ENCODE measurements at places on chromosomes 13 and 19.

DNA sequence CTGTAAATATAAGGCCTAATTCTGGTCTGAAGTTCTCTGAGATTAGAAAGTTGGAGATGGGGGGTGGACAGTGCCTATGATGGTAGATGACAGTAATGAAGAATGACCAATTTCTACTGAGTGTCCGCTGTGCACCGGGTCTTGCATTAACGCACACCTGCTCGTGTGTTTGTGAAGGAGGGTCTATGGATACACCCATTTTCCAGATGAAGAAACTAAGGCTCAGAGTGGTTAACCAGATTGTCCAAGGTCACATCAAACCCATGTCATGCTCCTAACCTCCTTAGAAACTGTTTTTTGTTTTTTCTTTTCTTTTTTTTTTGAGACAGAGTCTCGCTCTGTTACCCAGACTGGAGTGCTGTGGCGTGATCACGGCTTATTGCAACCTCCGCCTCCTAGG, 13.7 kb downstream of the AXL start:
- DNase-seq: no peak

DNA sequence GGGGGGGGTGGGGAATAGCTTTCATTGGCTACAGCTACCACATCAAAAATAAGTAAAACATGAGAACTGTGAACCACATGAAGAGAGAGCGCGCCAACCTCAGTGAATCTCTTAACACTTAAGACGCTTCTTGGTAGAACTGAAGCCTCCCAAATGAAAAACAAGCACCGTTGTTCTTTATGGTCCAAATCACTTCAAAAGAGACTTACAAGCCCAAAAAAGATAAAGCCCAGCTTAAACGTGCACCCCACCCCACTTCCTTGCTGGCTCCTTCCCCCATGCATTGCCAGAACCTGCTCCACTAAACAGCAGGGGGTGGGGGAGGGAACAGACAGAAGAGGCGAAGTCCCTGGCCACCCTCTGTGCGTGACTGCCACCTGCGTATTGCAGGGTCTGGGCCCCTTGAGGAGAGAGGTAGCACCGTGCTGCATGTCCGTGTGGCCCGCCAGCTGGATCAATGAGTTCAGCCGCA, 479.1 kb downstream of the FOXO1 start:
- no peak for DNase-seq

DNA sequence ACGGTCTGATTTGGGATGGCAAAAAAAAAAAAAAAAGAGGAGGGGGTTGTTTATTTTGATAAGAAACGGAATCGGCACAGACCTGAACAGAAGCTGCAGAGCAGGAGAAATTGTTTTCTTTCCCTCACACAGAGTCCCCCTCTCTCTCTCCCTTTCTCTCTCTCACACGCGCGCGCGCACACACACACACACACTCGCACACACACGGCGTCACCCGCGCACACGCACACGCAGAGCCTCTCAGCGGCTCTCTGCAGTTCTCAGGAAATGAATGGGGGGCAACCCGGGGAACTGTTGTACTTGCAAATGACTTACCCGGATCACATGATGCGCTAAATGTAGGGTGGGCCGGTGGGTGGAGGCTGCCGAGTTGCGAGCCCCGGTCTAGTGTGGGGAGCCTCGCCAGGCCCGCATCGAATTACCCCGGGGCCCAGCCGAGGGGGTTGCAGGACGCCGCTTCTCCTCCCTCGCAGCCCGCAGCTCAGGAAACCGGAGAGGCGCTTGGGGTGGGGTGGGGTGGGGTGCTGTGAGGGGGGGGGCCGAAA, 475 bp downstream of the KLF12 start:
- DNase-seq: no peak

DNA sequence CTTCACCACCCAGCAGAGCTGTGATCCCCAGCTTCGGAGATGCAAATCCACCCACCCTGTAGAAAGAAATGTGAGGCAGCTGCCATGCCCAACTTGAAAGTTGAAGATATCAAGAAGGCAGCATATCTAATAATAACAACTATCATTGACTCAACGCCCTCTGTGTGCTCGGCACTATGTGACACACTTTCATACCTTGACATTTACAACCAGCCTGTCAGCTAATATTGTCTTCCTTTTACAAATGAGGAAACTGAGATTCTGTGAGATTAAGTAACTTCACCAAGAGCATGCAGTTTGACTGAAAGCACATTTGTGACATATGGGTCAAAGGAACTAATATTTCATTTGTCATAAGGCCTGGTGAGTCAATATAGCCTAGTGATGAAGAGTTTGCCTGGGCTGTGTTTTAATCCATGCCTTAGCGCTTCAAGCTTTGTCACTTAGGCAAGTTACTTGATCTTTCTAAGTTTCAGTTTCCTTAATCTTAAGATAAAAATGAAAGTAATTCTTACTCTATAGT, 137.0 kb downstream of the FLT1 start:
- no peak for DNase-seq

- no peak for DNase-seq
These were observed 25.0 kb downstream of the SH3GL1 start for GRCh38 chr19:4375164-4376027.

- DNase-seq: peak; percentile 18
These were observed at the start of gene ZNF69 for GRCh38 chr19:11887611-11888531. TSS of gene ZNF69 (plus strand) at chr19:11887782. CDS start at chr19:11887924, 142 bp downstream.

- DNase-seq: no peak
These were observed 1.9 kb downstream of the PPP1R12C start for GRCh38 chr19:55115446-55116065.

GRCh38 chr13:111007209-111007608, 92.3 kb upstream of the ANKRD10 start:
- DNase-seq: no peak

DNA sequence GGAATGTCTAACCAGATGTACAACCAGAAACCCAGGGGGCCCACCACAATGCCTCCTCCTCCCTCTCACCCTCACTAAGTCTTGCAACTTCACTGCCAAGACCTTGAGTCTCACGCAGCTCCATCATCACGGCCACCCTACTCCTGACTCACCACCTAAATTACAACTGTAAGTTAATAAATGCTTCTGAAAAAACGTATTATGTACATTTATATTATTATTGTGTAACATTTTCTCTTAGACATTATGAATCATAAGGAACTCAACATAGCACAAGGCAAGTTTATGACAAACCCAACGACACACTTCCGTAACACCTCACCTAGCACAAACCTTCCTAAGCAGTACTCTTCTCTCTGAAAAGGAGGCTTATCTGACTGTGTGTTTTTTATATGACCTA, 20.7 kb downstream of the MIPEP start:
- no peak for DNase-seq

DNA sequence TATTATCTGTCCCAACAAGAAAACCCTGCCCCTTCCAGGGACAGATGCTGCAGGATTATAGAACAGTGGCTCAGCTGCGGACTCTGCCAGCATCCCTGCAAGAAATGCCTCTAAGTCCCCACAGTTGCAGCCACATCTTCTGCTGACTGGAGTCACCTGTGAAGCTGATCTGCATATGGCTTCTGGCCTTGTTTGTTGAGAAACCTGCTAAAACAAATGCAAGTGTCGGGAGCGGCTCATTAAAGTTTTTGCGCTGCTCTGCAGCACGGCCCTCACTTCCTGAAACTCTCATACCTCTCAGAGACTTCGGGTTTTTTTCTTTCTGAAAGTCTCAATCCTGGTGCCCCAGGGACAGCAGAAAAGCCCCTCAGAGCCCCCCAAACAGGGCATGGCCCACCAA, 725.0 kb downstream of the UQCRFS1 start:
- no peak for DNase-seq

- DNase-seq: no peak
These were observed 43.2 kb upstream of the TPM4 start for GRCh38 chr19:16033136-16033530.

DNA sequence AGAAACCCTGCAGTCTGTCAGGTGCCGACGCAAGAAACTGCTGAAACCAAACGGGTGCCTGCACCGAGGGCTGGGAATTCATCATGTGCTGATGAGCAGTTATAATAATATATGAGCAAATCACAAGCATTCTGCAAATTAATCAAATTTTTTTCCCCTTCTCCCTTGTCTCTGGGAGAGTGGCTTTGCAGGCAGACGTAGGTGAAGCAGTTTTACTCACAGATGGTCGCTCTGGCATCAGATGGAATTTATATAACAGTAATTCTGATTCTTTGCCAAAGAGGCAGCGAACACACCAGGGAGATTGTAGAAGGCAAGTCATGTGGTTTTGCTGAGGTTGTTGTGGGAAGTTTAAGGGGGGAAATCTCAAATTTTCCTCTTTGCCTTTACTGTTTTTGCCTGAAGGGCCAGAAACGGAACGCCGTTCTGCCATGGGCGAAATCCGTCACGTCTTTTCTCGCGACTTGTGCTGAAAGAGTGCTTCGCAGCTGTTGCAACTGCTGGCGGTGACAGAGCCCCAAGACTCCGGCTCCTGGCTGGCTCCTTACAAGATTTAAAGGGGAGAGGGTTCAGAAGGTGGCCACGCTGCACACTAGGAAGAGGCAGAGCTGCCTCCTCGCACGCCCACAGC, 320.1 kb downstream of the ZNF536 start:
- no peak for DNase-seq

DNA sequence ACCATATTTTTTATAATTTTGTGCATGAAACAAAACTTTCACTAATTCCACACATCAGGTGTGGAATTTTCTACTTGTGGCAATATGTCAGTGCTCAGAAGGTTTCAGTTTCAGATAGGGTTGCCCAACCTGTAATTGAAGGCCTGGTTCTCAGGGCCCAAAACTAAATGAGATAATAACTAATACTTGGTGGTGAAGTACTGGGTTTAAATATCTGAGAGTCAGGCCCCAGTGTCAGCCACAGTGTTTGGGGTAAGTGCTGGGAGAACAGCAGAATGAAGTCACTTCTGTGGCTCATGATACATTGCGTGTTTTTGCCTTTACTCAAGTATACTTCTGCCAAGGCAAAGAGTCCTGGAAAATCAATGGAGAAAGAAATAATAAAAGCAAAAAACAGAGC, 5.6 kb downstream of the SAFB start:
- DNase-seq: no peak

DNA sequence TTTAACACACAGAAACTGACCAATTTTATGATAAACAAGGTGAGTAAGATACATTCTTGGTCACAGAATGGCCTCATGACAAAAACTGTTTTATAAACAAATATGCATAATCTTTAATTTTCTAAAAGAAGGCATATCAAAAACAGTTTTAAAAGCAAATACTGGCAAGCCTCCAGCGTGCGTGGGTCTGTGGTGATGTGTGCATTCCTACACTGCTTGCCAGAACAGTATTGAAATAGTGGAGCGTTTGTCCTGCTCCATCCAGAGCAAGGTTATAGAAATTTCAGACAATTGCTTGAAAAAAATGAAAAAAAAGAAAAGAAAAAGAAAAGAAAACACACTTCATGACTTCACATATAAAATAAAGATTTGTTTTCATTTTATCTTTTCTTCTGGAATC, 140.9 kb downstream of the MZT1 start:
- no peak for DNase-seq

- no peak for DNase-seq
These were observed 3.9 kb upstream of the CEBPA start for GRCh38 chr19:33306191-33306590.

- DNase-seq: no peak
These were observed 134.4 kb downstream of the DNAJC15 start for GRCh38 chr13:43157796-43158195.

GRCh38 chr13:71291842-71292146, 575.2 kb downstream of the DACH1 start:
- DNase-seq: no peak

DNA sequence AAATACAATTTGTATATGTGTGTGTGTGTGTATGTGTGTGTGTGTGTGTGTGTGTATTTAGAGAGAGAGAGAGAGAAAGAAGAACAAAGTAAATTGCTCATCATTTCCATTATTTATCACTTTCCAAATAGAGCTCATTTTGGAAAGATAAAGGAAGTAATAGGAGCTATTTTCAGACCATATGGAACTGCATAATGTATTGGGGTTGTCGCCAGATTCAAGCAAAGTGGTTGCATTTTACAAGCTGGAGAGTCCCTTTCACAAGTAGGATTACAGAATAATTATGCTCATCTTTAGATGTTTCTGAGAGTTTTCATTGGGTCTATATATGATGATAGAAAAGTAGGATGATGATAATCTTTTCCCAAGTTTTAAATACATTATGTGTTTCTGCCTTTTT, 842.7 kb upstream of the SLC10A2 start:
- no peak for DNase-seq

DNA sequence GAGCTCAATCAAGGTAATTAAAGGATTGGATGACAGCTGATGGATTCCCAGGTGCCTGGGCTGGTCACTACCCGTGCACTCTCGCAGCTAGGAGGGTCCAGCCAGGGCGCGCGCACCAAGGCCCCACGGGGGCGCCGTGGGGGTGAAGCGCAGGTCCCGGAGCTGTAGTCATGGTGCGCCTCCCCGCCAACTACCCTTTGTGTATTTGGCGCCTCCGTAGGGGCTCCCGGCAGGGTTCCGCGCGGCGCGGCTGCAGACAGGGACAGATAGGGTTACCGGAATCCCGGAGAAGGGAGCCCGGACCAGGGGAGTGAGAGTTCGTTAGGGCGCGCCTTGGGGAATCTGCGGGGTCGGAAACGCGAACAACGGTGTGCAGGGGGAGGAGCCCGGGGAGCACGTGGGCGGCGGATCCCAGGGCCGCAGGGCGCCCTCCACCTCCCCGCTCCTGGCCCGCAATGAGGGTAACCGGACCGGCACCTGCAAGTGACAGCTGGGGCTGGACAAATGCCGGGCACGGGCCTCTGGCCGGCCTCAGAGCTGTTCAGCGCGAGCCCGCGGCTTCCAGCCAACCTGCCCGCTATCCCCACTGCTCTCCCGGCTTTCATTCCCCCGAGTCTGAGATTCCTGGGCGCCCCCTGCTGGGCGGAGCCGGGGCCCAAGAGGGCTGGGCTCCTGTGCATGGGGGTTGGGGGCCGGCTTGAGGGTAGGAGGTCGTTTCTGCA, 3.4 kb upstream of the PRAM1 start:
- DNase-seq: no peak

DNA sequence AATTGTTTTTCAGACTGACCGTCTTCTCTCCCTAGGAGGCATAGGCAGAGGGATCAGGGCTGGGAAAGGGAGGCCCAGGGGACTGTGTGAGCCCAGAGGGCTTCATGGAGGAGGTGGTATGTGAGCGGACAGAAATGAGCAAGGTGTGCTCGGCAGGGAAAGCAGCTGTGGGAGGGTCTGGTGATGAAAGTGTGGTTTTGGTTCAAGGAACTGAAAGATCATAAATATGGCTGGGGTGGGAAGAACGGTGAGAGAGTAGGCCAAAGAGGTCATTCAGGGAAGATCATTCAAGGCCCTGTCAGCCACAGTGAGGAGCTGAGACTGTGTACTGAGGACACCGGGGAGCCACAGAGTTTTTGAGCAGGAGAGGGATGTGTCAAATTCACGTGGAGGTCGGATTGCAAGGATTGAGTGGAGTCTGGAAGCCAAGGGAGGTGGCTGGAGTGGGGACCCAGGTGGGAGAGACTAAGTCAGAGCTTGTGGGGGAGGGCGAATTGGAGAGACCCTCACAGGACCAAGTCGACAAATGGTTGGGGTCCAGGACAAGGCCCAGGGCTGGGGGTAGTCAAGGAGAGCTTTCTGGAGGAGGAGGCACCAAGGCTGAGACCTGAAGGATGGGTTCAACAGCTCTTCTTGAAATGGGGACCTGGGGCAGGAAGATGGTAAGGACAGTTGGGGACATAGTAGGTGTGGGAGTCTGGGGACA, 7.6 kb downstream of the PLD3 start:
- DNase-seq: no peak

- no peak for DNase-seq
These were observed 27.4 kb downstream of the GRIK5 start for GRCh38 chr19:42042455-42043170.

Measured in Panc1 (cell line).